ENCODE measurements at places on chromosomes 1 and 21. TPM values are rescaled to one million over a fixed set of nuclear protein-coding genes. Genes with fewer than 3 reads are reported as not detected.

- no peaks in the 10 kb centered on the region for H3K27me3 ChIP-seq
- no peak overlapping the region for H3K4me3 ChIP-seq
- no peaks in the 10 kb centered on the region for H3K36me3 ChIP-seq
- peaks cover 36% of the 10 kb centered on the region for H3K4me1 ChIP-seq
These were observed 93.2 kb upstream of the KCTD3 start for GRCh38 chr1:215473943-215474342.

GRCh38 chr1:107936498-107937481 is 28.2 kb downstream of the VAV3 start:
- DNase-seq, result peak; percentile 96
- H3K4me1 ChIP-seq, result peaks cover 37% of the 10 kb centered on the region
- H3K27ac ChIP-seq, result peak overlapping the region; percentile 58
- peak overlapping the region; percentile 31 for H3K4me3 ChIP-seq
- H3K27me3 ChIP-seq, result no peaks in the 10 kb centered on the region

The IL20 gene
- not detected for total RNA-seq

The HJV gene
- not detected for total RNA-seq
